ENCODE measurements at places on chromosomes 4 and X.

DNA sequence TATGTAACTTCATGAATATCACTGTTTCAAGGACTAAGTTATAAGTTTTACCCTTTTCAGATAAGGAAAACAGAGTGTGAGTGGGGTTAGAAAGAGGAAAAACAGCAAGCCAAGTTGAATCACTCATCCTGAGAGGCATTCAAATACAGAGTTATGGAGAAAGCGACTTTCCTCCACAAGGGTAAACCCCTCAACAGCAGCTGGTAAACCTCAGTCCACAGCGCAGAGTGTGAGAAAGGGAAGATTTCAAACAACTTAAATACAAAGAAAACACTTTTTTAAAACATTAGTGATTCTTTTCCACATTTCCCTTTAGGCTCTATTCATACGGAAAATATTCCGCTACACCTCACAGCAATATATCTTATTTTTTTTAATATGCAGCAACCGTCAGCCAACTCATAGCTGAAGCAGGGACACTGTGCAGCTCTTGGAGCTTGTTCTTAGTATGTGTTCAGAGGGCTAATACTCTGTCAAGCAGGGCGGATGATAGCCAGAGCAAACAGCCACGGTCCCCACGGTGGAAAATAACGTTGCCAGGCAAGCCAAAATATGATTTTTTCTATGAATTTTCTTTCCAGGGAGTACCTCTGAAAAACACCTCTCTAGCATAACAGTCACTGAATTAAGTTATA, 488.9 kb upstream of the FAT1 start:
- no peak for DNase-seq

- DNase-seq, result no peak
These were observed 694.2 kb upstream of the TENM3 start for GRCh38 chr4:181548873-181549575.

- no peak for DNase-seq
These were observed 152.7 kb downstream of the FHIP1A start for GRCh38 chr4:151561551-151562256.

- no peak for DNase-seq
These were observed 579.7 kb downstream of the SPRY1 start for GRCh38 chr4:123976285-123976684.

GRCh38 chr4:53066155-53066554, 204.0 kb downstream of the RASL11B start:
- DNase-seq, result no peak

GRCh38 chr4:4226606-4227438, at the start of gene OTOP1:
Gene OTOP1, minus strand, starts transcription at chr4:4226929. Its CDS starts 65 bp downstream, at chr4:4226864.
- no peak for DNase-seq

GRCh38 chr4:110527156-110527555, 51.2 kb downstream of the ENPEP start:
- DNase-seq, result no peak

DNA sequence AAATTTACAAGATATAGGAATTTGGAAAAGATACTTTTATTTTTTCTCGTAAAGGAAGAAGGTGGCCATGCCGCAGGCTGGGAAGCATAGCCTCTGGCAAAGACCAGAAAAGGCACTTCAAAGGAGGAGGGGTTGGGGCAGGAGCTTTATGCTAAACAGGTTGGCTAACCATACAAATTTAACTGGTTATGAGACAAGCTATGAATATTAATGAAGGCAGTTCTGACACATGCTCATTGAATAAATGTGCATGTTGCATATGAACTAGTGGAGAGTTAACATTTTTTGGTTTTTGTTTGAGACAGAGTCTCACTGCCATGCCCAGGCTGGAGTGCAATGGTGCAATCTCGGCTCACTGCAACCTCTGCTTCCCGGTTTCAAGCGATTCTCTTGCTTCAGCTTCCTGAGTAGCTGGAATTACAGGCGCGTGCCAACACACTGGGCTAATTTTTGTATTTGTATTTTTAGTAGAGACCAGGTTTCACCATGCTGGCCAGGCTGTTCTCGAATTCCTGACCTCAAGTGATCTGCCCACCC, 36.5 kb downstream of the GALNTL6 start:
- DNase-seq, result no peak

- DNase-seq, result no peak
These were observed 392.0 kb downstream of the GBA3 start for GRCh38 chr4:23084559-23085248.

DNA sequence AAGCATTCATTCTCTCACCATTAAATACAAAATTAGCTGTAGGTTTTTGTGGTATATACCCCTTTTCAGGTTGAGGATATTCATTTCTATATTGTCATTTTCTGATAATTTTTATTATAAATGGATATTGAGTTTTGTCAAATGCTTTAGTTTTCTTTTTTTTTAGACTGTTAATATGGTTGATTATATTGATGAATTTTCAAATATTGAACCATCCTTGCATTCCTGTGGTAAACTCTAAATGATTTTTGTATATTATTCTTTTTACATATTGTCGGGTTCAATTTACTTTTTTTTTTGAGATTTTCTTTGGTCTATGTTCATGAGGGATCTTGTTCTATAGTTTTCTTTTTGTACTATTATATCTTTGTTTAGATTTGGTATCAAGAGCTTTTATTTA, 165.1 kb downstream of the GPAT3 start:
- no peak for DNase-seq

- DNase-seq, result no peak
These were observed 82.7 kb downstream of the MBNL3 start for GRCh38 chrX:132406106-132406505.

DNA sequence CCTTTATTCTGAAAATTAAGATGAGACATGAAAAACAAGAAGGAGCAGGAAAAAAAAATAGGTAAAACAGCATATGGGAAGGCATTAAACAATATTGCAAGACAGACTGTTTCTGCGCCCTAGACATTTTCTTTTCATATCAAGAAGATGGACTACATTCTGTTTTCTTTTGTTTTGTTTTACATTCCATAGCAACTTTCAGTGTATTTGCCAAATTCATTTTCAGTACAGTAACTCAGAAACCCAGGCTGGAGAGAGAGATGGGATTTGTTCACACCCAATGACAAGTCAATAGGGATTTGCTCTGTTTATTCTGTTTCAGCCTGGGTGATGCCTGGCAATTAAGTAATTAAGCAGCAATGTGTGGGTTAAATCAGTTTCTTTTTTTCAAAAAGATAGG, 892.8 kb upstream of the DIAPH2 start:
- DNase-seq, result no peak
